ENCODE measurements at places on chromosomes 3 and 15.

DNA sequence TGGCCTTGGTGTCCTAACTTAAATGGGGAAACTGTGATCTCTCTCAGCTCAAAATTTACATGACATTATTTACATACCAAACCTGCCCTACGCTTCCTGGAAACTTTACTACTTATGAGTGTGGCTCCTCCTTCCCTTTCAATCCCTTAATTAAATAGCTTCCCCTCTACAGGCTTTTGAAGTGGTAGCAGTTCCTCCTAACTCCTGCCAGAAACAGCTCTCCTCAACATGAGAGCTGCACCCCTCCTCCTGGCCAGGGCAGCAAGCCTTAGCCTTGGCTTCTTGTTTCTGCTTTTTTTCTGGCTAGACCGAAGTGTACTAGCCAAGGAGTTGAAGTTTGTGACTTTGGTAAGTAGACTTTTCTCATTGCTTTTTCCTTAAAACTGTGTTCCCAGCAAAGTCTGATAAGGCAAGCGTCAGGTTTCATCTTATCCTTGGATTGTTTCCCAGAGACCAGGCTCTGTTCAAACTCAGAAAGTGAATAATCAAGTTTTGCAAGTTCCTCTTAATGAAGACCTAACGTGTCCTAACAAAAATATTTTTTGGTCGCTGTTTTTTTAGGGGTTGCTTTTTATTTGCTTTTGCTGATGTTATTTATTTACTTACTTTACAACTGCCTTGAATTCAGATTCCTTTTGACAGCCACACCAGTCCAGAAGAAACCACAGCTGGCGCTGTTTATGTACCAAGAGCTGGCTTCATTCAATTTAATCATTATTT is at the start of gene ACP3:
ACP3 (plus strand) TSS at position 179 of the 720 bp plus-strand sequence; CDS start at position 229, 50 bp downstream.
- no peak for DNase-seq

DNA sequence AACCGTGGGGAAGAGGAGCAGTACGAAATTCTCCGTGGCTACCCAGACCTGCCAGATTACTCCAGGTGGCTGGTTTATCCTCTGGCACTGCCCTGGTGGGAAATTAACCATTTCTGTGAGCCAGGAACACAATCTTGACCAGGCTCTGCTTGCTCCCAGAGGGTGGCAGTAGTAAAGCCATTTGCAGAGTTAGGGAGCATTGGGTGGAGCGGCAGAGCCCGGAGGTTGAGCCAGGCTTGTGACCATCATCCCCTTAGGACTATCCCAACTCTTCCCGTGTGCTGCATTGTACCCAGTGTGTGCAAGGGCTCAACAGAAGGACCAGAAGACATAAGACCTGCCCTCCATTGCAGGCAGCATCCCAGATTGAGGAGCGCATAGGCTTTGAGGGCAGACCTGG is 5.3 kb downstream of the KNG1 start:
- no peak for DNase-seq

GRCh38 chr3:129260606-129261005 is 11.2 kb downstream of the COPG1 start:
- DNase-seq: no peak

GRCh38 chr3:78875851-78876250 is 891.9 kb downstream of the ROBO1 start:
- DNase-seq: no peak

- DNase-seq: no peak
Measured at GRCh38 chr15:59933607-59934006, 70.5 kb upstream of the FOXB1 start.

GRCh38 chr3:195259154-195259474 is 11.8 kb downstream of the XXYLT1 start:
- DNase-seq: no peak

- DNase-seq: no peak
Measured at GRCh38 chr3:33122991-33123390, 9.2 kb downstream of the CRTAP start.

- DNase-seq: no peak
Measured at GRCh38 chr15:70181626-70182255, 84.0 kb upstream of the TLE3 start.

All from stimulated activated effector memory CD8-positive, alpha-beta T cell treated with anti-CD3 and anti-CD28 coated beads, Interleukin-12 subunit alpha, Interleukin-12 subunit beta, amount 100 ng/mL, for 72 hours (primary cell).